Fibroblast of the conjunctiva (primary cell): ENCODE measurements at places on chromosomes 13 and 19.
A peak's percentile ranks its signal among the peaks of the same experiment; 100 is the strongest.

DNA sequence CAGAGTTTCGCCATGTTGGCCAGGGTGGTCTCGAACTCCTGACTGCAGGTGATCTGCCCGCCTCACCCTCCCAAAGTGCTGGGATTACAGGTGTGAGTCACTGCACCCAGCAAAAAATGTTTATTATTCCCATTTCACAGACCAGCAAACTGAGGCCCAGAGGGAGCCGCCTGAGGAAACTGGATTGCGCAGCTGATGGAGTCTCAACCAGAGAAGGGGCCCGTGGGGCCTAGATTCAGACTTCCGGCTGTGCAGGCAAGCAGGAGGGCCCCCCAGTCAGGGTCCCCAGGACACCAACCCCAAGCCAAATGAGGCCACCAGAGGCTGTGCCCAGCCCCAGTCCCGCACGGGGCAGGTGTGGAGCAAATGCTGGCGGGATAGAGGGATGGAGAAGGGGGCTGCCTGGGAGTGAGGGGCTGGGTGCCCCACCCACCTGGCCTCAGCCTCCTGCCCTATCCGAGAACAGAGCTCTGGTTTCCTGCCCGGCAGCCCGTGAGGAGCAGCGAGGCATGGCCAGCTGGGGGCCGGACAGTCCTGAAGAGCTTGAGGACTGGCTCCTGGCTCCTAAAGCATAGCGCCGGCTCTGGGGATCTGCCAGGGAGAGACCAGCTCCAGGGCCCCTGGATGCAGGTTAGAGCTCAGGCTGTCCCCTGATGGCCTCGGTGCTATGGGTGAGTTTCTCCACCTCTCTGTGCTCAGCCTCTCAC lies 22.0 kb downstream of the MISP start:
- DNase-seq, result no peak

DNA sequence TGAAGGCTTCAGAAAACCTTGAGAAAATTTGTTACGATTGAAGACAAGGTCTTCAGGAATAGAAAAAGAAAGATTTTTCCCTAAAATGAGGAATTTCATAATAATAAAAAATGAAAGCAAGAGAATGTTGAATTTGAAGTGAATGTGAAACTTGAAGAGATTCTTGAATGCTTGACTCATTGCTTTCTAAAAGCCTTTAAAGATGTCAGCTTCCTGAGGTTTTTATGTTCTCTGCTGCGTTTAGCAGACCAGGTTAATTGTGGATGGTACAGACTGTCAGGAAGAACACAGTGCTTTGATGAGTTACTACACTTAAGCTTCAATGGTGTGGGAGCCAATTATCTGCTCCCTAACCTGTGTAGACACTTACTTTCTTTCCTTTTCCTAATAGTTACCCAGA lies 96.3 kb upstream of the FNDC3A start:
- DNase-seq, result no peak

GRCh38 chr19:39138221-39139211 lies 12.9 kb downstream of the PAK4 start:
- no peak for DNase-seq

DNA sequence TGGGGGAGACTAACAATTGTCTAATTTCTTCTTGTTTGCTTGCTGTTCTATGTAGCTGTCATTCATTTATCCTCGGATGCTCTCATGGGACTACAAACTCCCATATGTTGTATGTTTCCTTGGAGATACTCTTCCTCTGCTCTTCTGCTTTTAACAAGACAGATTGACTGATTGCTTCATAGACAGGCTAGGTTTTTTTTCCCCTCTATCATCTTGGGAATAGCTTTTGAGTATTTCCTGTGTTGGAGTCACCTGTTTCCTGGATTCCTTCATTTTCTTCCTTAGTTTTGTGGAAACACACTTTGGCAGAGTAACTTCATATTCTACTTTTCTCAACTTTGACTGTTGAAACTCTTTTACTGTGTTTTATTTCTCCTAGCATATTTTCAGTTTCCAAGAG lies 27.6 kb downstream of the EDNRB start:
- DNase-seq, result no peak

DNA sequence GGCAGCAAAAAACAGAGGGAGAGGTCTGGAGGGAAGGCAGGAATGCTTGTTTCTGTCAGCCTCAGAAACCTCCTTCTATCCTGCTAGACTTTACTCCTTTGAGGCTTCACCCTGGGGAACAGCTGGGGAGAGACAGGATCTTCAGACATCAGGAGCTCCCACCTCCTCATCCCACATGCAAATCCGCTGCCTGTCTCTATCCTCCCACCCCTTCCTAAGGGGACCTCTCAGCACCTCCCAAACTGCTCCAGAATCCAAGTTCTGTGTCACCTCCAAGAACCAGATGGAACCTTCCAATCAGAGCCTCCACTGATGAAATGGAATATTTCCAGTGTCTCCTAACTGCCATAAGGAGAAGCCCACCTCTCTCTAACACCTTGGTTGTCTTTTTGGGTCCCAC lies 9.7 kb upstream of the ERCC2 start:
- DNase-seq, result no peak

GRCh38 chr19:4375164-4376027 lies 25.0 kb downstream of the SH3GL1 start:
- DNase-seq, result peak; percentile 71

DNA sequence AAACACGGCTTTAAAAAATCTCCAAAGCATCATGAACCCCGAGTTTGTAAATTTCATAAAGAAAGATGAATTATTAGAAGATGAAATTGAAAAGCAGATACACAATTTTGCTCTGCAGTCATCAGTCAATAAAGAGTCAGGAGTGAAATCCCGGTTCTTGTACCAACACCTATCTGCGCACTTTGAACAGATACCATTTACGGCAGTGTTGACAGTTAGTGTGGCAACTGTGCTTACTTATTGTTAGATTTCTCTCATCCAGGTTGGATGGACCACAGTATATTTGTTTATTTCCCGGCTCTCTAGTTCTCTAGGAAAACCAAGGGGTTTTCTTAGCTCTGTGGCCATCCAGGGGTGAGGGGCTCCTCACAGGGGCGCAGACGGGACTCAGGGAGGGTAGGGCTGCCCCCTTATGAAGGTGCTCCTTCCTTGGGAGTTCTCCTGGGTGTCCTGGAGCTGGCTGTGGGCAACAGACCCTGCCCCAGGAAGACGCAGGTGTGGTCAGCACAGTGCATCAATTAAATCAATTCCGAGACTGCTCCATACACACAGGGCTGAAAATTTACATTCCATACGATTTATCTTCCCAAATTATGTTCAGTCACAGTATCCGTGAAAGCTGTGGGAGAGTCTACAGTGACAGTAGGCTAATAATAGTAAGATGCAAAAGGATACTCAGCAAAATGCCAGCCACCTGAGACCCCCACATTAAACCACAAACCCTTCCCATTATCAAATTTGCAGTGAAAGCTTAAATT lies 107.0 kb upstream of the C1QTNF9B start:
- no peak for DNase-seq

DNA sequence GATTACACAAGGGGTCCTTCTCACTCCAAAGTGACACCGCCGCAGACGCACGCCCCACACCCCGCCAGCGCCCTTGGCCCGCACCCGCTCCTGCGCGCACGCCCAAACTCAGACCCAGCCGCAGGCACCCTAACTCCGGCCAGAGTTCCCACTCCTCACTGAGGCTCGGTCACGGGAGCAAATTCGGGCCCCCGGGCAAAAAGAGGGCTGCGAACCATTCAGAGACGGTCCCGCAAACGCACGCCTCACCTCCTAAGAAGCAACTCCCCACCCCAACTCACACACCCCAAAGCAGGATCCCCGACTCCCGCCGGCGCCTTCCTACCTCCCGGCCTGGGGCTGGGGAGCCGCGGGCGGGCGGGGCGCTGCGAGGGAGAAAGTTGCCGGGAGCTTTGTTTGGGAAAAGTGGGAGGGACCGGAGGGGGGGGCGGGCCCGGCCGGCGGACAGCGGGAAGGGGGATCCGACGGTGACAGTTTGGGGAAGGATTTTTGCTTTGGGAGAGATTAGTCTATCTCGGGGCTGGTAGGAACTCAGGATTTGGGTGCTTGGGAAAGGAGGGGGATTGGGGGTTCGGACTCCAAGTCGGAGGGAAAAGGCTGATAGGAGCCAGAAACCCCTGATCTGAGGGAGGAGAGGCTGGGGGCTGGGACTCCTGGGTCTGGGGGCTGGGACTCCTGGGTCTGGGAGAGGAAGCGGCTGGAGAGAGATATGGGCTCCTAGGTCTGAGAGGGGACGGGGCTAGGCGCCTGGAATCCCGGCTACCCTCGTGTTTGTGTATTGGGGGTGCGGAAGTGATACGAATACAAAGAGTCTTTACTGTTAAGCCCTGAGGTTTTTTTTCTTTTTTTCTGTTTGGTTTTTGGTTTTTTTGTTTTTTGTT lies at the start of gene TEAD2:
Gene TEAD2, minus strand, starts transcription at position 369 of the 881 bp plus-strand sequence. CDS start 2,341 bp downstream, outside the sequence.
- no peak for DNase-seq

- no peak for DNase-seq
These were observed 13.5 kb upstream of the BCL3 start for GRCh38 chr19:44735011-44735410.

DNA sequence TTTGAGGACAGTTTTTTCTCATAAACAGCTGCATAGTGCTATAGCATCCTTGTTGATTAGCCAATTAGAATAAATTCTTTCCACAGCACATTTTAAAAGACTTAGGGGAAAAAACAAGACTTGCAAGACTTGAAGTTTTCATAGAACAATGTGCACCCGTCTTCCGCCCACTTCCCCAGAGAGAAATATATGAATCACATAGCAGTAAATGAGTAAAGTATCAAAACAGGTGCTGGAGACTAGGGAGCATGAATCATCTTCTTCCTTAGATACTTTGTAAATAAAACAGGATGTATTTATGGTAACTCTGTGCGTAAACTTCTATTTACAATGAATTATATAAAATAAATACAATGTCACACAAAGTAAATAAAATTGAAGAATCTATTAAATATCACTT lies 75.1 kb downstream of the COL4A2 start:
- no peak for DNase-seq

GRCh38 chr13:19184176-19184575 lies 2.6 kb upstream of the TUBA3C start:
- DNase-seq, result no peak

GRCh38 chr19:18665771-18666202 lies 17.7 kb upstream of the CRTC1 start:
- no peak for DNase-seq

DNA sequence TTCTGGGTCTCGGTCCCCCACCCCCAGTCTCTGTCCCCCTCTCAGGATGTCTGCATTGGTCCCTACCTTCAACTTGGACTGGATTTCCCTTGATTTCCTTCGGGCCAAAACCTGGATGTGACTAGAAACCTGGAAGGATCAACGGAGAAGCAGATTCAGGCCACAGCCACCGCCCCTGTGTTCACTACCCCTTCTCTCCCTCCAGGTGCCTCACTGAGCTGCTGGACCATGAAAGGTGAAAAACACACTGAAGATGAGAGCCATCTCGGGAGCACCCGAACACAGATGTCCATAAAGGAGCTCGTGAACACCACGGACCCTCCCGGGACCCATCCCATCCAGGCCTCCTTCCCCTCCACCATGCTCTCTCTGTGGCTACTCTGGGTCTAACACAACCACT lies 5.0 kb downstream of the TEAD2 start:
- no peak for DNase-seq

DNA sequence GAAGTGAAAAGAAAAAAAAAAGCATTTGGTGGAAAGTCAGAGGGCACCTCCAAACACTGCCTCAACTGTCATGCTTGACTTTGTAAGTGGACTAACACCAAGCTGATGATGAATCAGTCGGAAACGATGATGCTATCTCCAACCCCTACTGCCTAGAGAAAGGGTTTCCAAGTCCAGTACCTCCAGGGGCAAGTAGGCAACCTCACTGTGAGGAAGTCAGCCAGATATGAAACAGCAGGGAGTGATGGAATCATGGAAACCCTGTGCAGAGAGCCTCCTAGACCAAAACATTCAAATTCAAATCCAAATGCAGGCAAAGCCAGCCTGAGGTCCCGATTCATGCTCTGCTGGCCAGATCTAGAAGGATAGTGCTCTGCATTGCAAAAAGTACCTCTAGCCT lies 100.9 kb upstream of the SERP2 start:
- no peak for DNase-seq

DNA sequence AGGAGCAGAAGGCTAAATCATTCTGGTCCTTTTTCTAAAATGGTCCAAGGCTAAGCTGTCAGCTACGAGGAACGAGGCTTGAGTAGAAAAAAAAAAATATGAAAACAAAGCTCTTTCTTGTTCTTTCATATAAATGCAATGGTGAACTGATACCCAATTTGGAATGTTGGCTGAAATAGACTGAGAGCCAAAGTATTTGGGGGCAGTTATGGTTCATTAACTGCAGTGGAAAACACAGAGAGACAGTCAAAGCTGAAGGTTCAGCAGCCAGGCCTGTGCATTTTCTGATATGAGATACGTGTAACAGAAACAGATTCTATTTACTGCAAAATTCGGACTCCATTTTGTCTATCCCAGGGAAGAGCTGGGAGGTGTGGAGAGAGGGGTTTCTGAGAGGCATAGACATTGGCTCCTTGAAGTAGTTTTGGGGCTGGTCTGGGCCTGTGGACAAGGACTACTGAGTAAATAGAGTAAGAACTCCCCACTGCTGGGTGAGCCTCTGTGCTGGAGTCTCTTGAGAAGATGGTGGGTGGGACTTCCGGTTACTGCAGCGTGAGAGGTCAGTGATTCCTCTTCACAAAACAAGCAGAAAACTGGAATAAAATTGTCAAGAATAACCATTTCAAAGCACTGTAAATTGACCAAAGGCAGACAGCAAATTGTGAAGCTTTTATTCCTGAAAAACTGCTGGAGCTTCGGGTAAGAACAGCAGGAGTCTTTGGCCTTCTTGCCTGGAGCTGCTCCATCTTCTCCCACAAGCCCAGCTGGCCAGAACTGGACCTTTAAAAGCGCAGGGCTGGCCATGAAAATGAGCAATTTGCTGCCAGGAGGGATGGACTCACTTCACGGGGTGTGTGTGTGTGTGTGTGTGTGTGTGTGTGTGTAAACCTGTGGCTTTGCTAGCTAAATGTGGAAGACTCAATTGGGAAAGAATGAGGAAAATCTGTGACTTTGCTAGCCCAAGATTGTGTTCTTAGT lies 43.1 kb upstream of the CNMD start:
- DNase-seq, result no peak

DNA sequence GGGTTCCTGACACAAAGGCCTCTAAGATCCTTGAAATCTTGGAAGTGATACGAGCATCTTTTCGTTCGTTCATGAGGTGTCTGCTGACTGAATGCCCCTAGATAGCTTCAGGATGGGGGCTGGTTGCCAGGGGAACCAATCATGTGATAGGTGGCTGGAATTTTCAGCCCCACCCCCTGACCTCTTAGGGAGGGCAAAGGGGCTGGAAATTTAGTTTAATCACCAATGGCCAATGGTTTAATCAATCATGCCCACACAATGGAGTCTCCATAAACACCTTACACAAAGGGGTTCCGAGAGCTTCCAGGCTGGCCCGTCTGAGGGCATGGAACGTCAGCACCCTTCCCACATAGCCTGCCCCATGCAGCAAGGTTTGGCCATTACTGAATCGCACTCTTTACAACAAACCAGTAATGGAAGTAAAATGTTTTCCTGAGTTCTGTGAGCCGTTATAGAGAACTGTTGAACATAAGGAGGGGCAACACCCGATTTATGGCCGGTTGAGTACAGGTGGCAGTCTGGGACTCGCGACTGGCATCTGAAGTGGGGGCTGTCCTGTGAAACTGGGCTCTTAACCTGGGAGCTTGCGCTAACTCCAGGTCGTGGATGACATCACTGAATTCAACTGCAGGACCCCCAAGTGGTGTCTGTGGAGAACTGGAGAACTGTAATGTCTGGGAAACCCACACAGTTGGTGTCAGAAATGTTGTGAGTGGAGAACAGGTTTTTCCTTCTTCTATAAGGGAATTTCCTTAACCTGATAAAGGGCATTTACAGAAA lies 25.6 kb downstream of the MLLT1 start:
- no peak for DNase-seq

GRCh38 chr13:49560270-49561061 lies 24.9 kb downstream of the RCBTB1 start:
- DNase-seq, result no peak
